ENCODE measurements at places on chromosomes 6 and 20. TPM values are rescaled to one million over a fixed set of nuclear protein-coding genes. Genes with fewer than 3 reads are reported as not detected.

DNA sequence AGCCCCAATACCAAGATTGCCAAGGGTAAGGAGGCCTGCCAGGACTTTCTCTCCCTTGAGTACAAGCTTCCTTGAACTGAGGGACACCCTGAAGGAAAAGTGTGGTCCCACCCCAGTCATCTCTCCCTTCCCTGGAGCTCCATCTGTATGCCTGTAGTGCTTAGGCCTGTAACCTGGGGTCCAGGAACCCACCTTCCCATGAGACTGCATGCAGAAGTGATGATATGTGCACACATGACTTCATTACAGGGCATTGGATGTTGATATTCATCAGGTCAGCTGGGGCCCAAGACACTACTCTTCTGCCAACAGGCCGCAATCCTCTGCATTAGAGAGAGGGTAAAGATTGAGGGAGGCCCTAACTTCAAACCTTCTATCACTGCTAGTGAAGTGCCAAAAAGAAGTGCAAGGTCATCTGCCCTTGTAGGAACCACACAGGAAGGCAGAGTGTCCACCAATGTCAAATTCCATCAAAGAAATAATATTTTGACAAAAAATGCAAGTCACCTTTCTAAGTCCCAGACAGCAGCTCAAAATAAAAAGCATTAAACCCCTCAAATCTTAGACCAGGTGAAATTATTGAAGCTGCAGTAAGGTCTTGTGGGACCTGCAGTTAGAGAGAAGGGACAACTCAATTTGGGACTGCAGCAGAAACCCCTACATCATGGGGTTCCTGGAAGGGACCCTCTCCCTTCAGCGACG is 5.1 kb downstream of the HLA-F start:
- no peak overlapping the region for H3K27ac ChIP-seq
- no peak for DNase-seq
- no peaks in the 10 kb centered on the region for H3K27me3 ChIP-seq
- no peaks in the 10 kb centered on the region for H3K4me1 ChIP-seq
- no peak overlapping the region for H3K4me3 ChIP-seq
- no peaks in the 10 kb centered on the region for H3K36me3 ChIP-seq

GRCh38 chr6:156027248-156027626 is 571.6 kb upstream of the NOX3 start:
- peaks cover under 1% of the 10 kb centered on the region for H3K4me1 ChIP-seq
- H3K36me3 ChIP-seq, result peaks cover 5% of the 10 kb centered on the region
- DNase-seq, result no peak
- no peak overlapping the region for H3K4me3 ChIP-seq
- no peaks in the 10 kb centered on the region for H3K27me3 ChIP-seq

DNA sequence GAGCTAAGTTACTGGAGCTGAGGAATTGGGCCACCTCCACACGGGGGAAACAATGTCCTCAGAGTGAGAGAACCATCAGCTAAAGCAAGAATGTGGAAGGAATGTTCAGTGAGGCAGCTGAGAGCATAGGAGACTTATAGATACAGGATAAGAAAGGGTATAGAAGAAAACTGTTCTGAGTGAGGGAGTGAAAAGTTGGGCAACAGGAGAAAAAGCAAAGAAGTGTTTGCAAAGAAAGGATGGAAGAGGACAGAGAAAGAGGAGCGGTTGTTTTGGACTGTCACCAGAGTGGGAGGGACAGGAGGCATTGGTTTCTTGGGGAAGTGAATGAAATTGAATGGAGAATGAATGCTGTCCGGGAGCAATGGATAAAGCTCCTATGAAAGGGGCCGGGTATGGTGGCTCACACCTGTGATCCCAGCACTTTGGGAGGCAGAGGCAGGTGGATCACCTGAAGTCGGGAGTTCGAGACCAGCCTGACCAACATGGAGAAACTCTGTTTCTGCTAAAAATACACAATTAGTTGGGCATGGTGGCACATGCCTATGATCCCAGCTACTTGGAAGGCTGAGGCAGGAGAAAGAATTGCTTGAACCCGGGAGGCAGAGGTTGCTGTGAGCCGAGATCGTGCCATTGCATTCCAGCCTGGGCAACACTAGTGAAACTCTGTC is 296.5 kb downstream of the ADGB start:
- H3K36me3 ChIP-seq, result no peaks in the 10 kb centered on the region
- H3K4me1 ChIP-seq, result peaks cover 12% of the 10 kb centered on the region
- DNase-seq, result no peak
- no peaks in the 10 kb centered on the region for H3K27me3 ChIP-seq

HLA-DOA gene
- not detected for total RNA-seq

TRAPPC3L gene
- not detected for total RNA-seq

CLPSL1 gene
- not detected for total RNA-seq
